Retina (tissue), 1 donor: ENCODE measurements at places on chromosomes 2 and 18.

DNA sequence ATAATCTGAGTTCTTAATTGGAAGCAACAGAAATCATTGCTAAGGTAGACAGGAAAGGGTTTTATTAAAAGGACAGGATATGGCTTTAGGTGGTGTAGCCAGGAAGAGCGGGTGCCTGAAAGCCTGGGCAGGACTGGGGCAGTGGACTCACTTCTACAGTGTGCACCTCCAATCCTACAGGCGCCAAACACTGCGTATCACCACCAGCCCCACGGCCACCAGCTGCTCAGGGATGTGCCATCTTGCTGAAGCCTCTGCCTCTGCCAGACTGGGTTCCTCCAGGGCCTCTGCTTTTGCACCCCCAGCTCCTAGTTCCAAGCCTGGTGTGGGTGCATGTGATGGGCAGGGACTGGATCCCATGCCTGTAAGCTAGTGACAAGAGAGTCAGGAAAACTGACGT is 29.7 kb upstream of the DPYSL5 start:
- DNase-seq, result no peak

- DNase-seq, result no peak
Measured at GRCh38 chr18:11115276-11115675, 34.1 kb downstream of the PIEZO2 start.

- peak; percentile 32 for DNase-seq
Measured at GRCh38 chr2:128722489-128722888, 403.8 kb upstream of the HS6ST1 start.

DNA sequence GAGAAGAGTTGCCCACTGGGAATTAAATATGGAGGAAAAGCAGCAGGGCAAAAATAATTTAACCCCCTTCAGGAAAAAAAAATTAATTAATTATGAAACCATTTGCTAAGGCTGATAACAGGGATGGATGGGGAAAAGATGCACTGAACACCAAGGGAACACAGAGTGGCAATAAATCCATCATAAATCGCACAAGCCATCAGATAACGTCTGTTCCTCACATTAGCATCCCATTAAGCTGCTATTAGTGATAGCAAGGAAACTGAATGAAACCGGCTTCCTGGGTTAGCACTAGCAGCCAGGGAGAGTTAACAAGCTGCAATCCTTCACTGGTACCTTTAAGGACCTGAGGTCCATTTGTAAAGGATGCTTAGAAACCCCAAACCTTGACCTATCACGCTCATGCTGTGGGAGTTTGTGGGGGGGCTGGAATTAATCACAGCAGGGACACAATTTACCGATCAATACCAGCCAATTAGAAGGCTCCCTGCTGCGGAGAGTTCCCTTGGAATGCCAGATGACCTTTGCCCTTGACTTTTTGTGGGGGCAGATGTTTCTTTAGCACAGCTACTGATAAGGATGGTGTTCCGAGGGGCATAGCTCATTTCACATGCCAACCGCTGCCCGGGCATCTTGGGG is 175.5 kb upstream of the KLF7 start:
- DNase-seq, result peak; percentile 45

DNA sequence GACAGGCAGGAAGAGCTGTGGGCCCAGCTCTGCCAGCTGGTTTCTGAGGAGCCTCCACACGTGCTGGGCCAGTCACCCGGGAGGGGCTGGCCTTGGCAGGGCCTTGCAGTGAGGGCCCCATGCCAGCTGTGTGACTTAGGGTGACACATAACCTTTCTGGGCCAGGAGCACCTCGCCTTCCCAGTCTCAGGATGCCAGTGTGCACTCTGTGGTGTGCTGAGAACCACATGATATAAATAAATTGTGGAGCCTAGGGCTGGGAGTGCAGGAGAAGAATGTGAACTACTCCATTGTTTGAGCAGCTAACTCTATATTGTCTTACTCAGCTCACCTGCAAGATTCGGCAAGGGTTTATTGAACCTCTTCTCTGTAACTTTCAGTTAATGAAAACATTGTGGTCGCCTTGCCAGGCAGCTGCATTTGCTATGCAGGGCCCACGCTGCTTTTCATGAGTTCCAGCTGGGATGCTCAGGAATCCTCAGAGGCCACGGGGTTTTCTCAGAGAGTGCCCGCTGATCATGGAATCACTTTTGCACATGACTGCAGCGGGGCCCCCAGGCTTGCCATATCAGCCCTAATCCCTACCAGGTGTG is 222.3 kb downstream of the SH3RF3 start:
- no peak for DNase-seq

DNA sequence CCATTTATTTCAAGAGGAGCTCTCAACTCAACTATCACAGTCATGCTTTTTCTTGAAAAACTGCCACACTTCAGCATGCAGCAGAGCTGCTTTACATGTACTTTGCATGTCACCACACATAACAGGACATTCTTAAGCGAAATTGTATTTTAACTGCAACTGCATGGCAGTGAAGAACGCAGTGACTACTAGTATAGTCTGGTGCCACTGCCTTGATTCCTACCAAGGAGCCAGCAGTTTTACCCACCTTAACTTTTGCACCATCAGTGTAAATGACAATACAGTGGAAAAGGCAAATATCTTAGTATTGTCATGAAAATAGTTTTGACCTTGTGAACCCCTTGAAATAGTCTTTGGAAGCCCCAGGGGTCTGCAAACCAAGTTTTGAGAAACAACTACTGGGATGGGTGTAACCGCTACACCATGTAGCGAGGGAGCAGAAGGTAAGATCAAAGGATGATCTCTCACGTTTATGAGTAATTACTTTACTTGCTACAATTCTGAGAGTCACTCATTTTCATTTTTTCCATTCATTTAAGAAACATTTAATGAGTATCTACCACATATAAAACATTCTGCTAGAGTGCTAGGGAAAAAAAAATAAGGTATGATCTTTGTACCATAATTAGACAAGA is 32.3 kb upstream of the MPP4 start:
- DNase-seq, result no peak

- no peak for DNase-seq
Measured at GRCh38 chr2:97656905-97657587, 6.8 kb downstream of the ACTR1B start.

DNA sequence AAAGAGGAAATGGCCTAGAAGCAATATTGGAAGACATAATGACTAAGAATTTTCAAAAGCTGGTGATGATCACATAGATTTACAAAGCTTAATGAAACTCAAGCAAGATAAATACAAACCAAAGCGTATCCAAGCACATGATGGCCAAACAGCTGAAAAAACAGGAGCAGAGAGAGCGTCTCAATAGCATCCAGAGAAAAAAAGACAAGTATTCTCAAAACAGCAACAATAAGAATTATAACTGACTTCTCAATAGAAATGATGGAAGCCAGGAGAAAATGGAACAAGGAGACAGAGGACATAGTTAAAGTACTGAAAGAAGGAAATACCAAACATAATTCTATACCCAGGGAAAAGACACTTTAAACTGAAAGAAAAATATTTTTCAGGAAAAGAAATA is 437.2 kb upstream of the TNP1 start:
- no peak for DNase-seq

GRCh38 chr2:117222809-117223208 is 591.7 kb upstream of the DDX18 start:
- DNase-seq, result no peak

DNA sequence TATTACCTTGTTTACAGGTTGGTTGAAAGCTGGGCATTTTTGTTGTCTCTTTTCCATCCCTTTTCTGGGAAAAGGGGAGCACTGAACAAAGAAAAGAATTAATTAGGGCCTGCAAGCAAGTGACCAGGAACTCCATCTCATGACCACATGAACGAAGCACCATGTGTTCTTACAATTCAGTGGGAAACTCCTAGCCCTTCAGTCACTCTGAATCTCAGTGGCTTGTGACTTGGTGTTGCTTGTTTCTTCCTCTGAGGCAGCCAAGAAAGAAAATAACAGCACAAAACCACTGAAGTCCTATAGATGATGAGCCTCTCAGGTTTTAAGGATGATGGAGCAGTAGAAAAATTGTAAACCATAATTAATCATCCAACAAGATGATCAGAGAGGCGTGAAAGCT is 129.1 kb upstream of the CAB39 start:
- no peak for DNase-seq

GRCh38 chr2:85355521-85355920 is 952 bp downstream of the ELMOD3 start:
- no peak for DNase-seq
